ENCODE measurements at places on chromosomes 16 and 17.

GRCh38 chr16:47787696-47788095, 326.6 kb downstream of the PHKB start:
- no peak overlapping the region for H3K27ac ChIP-seq
- H3K4me1 ChIP-seq, result no peaks in the 10 kb centered on the region
- no peaks in the 10 kb centered on the region for H3K36me3 ChIP-seq
- no peaks in the 10 kb centered on the region for H3K27me3 ChIP-seq
- DNase-seq, result peak; percentile 39

DNA sequence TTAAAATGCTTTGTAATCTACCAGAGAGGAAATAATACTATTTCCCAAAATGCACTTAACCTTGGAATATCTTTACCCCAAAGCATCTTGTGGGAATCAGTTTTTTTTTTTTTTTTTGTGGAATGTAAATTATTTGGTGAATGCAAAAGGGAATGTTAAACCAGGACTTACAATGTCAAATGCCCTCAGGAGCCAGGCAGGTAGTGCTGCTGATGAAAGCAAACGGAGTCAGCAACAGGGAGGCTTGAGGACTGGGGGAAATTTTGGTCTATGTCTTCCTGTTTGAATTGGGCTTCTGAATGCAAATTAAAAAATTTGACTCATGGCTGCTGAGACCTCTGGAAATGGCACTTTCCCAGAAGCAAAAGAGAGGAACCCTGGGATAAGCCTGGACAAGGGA, 96.5 kb upstream of the NLRP1 start:
- no peak for DNase-seq
- peaks cover 5% of the 10 kb centered on the region for H3K4me1 ChIP-seq
- H3K4me3 ChIP-seq, result no peak overlapping the region
- no peaks in the 10 kb centered on the region for H3K36me3 ChIP-seq
- H3K27me3 ChIP-seq, result no peaks in the 10 kb centered on the region

- DNase-seq, result no peak
- no peak overlapping the region for H3K4me3 ChIP-seq
- H3K4me1 ChIP-seq, result no peaks in the 10 kb centered on the region
- H3K27me3 ChIP-seq, result no peaks in the 10 kb centered on the region
- no peak overlapping the region for H3K27ac ChIP-seq
Measured at GRCh38 chr16:82302042-82302727, 132.2 kb upstream of the MPHOSPH6 start.

- no peak overlapping the region for H3K27ac ChIP-seq
- peaks cover 66% of the 10 kb centered on the region for H3K27me3 ChIP-seq
- no peak overlapping the region for H3K4me3 ChIP-seq
- no peaks in the 10 kb centered on the region for H3K4me1 ChIP-seq
- no peak for DNase-seq
Measured at GRCh38 chr17:49525831-49526741, 31.0 kb downstream of the NGFR start.

DNA sequence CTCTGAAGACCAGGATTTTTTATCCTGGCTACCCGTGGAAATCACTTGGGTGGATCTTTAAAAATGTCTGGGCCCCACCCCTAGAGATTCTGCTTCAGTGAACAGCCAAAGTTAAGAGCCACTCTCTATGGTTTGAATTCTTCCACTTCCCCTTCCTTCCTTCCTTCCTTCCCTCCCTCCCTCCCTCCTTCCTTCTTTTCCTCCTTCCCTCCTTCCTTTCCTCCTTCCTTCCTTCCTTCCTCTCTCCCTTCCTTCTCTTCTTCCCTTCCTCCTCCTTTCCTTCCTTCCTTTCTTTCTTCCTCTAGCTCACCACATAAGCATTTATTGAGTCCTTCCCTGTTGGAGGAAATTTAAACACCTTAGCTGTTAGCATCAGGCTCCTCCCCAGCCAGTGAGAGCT, 203.6 kb downstream of the KATNIP start:
- no peaks in the 10 kb centered on the region for H3K27me3 ChIP-seq
- H3K36me3 ChIP-seq, result peaks cover 34% of the 10 kb centered on the region
- no peak overlapping the region for H3K4me3 ChIP-seq
- no peak for DNase-seq
- peaks cover 6% of the 10 kb centered on the region for H3K4me1 ChIP-seq

- no peaks in the 10 kb centered on the region for H3K36me3 ChIP-seq
- no peaks in the 10 kb centered on the region for H3K27me3 ChIP-seq
- no peak overlapping the region for H3K27ac ChIP-seq
- peaks cover 4% of the 10 kb centered on the region for H3K4me1 ChIP-seq
- DNase-seq, result no peak
Measured at GRCh38 chr16:54742436-54742835, 188.2 kb upstream of the IRX5 start.

GRCh38 chr17:79183293-79184158, 108.9 kb downstream of the ENGASE start:
- no peak overlapping the region for H3K27ac ChIP-seq
- peak; percentile 73 for DNase-seq
- H3K27me3 ChIP-seq, result no peaks in the 10 kb centered on the region

DNA sequence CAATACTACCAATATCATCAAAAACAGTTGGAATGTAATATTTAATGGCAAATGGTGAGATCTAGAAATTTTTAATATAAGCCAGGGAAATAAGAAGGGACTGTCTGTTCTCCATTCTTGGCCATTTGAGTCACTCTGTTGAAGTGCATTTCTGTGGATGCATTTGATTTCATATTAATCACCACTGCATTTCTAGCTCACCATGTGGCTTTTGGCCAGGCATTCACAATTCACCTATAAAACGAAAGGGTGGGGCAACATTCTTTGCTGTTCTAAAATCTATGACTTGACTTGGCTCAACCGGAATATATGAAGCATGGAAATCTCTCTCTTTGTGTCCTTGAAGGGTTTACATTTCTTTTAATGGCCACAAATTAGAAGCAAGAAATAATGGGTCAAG, 483.0 kb downstream of the SLC39A11 start:
- H3K4me1 ChIP-seq, result no peaks in the 10 kb centered on the region
- DNase-seq, result no peak
- no peak overlapping the region for H3K27ac ChIP-seq
- peaks cover 20% of the 10 kb centered on the region for H3K27me3 ChIP-seq

- H3K4me3 ChIP-seq, result no peak overlapping the region
- DNase-seq, result no peak
- no peaks in the 10 kb centered on the region for H3K27me3 ChIP-seq
- H3K27ac ChIP-seq, result no peak overlapping the region
- no peaks in the 10 kb centered on the region for H3K4me1 ChIP-seq
Measured at GRCh38 chr16:24288516-24288915, 32.4 kb downstream of the CACNG3 start.

DNA sequence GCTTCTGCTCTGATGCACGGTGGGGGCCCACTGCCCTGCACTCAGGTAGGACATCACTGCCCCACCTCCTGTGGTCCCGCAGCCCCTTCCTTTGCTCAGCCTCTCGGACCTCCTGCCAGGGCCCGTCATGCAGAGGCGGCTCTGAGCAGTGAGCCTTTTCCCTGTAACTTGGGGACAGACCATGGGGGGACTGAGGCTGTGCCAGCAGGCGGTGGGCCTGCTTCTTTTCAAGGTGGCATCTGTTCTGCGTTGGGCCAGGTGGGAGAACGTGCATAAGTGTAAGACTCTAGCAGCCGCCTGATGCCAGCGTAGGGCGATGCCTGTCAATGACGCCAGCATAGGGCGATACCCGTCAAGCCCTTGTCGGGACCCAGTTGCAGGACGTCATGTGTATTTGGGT, 40.3 kb upstream of the ZNF469 start:
- peak overlapping the region; percentile 42 for H3K4me3 ChIP-seq
- no peak for DNase-seq
- H3K27ac ChIP-seq, result no peak overlapping the region
- no peaks in the 10 kb centered on the region for H3K4me1 ChIP-seq
- H3K27me3 ChIP-seq, result no peaks in the 10 kb centered on the region
- H3K36me3 ChIP-seq, result no peaks in the 10 kb centered on the region

- peaks cover 56% of the 10 kb centered on the region for H3K27me3 ChIP-seq
- H3K27ac ChIP-seq, result no peak overlapping the region
- DNase-seq, result no peak
- H3K4me3 ChIP-seq, result no peak overlapping the region
Measured at GRCh38 chr17:7380321-7380720, 568 bp upstream of the TNK1 start.

Measured in neuronal stem cell (in vitro differentiated cells).